ENCODE measurements at places on chromosomes 12 and 14.

DNA sequence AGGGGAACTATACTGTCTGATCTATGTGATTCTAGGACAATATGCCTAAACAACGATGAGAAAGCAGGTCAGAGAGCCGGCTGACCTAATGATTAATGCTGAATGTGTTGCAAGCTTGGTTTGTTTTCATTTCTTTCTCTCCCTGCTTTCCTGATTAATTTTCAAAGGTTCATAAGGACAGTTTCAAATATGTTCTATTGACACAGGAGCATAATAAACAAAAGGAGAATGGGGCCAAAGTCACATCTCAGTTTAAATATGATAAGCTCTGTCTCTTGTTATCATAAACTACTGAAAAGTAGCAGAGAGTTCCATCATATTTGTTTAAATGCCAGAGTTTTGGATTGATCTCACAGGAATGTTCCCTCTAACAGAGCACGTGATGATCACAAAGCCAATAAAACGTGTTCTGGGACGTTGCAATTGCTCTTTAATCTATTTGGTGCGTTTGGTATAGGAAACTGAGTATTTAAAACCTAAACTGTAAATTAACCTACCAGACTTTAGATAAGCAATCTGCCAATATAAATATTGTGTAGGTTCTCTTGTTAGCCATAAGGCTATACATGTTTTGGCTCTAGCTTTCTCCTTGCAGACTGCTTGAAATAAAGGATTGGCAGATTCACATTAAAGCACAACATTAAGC is 3.7 kb upstream of the HSD17B6 start:
- no peak for DNase-seq

GRCh38 chr14:105496831-105497591 is 6.0 kb downstream of the TEDC1 start:
- no peak for DNase-seq

DNA sequence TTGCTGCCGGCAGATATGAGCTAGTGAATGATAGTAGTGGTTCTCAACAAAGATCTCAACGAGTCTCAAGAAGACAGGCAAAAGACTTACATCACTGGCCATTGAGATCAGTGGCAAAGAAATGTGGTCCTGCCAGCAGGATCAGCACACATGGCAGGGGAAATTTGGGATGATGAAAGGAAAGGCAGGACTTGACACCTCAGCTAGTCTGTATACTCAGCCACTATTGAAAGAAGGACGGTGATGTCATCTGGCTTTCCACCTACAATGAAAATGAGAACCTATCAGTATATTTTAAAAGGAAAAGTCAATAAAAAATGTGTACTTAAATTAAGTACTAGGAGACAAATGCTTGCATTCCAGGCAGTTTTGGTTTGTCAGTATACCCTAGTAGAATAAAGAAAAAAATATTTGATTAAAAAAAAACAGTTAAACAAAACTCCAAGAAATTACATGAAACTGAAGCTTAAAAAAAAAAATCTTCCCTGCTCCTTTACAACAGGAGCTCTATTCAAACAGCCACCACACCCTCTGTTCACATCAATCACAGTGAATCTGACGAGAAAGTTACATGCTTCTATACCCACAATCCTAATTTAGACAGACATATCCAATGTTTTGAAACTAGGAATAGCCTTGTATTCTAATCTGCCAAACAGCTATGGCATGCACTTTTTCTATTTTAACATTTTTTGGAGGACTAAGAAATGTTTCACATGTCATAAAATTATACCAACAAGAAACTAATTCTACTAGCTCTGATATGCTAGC is 34.9 kb downstream of the RAD9B start:
- DNase-seq, result no peak

GRCh38 chr12:18799561-18799960 is 61.6 kb downstream of the CAPZA3 start:
- DNase-seq, result peak; percentile 27

DNA sequence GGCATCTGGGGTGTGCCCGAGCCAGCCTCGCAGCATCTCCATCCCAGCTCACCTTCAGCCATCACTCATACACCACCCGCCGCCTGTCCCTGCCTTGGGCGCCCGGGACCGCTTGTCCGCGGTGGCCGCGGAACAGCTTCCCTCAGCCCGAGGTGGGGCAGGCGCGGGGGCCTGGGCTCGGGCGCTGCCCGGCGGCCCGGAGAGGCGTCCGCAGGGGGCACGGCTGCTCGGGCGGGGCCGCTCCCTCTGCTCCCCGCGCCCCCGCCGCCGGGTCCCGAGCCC is 430 bp downstream of the SLC41A2 start:
- DNase-seq, result peak; percentile 22

DNA sequence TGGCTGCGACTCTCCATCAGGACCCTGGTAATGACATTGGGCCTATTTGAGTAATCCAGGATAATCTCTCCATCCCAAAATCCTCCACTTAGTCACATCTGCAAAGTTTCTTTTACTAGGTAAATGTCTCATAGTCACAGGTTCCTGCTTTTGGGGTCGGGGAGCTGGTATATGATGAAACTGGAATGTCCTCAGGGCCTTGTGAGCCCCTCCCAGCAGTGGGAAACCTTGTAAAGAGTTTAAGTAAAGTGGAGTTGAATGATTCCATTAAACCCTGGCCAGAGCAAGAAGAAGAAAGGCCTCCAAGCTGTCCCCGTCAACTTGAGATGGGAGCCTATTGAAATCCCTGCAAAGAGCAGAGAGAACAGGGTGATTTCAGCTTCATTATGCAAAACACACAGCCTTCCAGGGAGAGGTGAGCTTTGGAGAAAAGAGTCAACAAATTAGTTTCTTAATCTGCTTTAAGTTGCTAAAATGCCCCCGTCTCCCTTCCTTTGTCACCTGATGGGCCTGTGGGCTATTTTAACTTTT is 12.6 kb downstream of the WSCD2 start:
- DNase-seq, result no peak

DNA sequence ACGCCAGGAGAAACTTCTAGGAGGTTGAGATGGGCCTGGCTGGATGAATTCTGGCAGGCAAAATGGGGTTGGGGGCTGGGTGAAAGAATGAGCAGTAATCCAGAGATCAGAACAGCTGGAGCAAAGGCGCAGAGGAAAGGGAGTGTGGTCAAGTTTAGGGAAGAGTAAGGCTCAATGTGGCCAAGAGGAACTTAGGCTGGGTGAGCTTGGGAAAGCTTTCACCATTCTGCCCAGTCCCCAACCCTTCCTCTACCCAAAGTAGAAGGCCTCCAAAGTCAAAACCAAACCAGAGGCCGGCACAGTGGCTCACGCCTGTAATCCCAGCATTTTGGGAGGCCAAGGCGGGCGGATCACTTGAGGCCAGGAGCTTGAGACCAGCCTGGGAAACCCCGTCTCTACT is 10.2 kb upstream of the RABGGTA start:
- no peak for DNase-seq

DNA sequence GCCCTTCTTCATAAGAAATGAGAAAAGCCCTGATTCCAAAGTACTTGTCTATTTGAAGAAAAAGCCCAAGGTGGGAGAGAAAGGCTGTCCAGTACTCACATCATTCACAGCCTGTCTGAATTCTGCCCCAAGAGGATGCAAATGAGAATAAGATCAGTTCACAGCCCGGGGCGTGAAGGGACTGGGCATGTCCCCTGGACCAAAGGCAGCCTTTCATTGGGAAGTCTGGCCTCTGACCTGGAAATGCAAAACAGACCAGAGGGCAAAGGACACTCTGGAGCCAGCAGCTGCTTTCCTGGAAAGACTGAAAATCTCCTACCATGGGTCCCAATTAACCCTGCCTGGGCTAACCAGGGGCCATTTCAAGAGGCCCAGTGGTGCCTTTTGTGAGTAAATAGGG is 191.2 kb upstream of the PELI2 start:
- no peak for DNase-seq

GRCh38 chr14:96160076-96160912 is 44.3 kb upstream of the BDKRB2 start:
- DNase-seq, result no peak

GRCh38 chr14:35878272-35879150 is 52.4 kb downstream of the BRMS1L start:
- DNase-seq, result peak; percentile 75

GRCh38 chr12:128938886-128939285 is 85.6 kb downstream of the GLT1D1 start:
- no peak for DNase-seq

DNA sequence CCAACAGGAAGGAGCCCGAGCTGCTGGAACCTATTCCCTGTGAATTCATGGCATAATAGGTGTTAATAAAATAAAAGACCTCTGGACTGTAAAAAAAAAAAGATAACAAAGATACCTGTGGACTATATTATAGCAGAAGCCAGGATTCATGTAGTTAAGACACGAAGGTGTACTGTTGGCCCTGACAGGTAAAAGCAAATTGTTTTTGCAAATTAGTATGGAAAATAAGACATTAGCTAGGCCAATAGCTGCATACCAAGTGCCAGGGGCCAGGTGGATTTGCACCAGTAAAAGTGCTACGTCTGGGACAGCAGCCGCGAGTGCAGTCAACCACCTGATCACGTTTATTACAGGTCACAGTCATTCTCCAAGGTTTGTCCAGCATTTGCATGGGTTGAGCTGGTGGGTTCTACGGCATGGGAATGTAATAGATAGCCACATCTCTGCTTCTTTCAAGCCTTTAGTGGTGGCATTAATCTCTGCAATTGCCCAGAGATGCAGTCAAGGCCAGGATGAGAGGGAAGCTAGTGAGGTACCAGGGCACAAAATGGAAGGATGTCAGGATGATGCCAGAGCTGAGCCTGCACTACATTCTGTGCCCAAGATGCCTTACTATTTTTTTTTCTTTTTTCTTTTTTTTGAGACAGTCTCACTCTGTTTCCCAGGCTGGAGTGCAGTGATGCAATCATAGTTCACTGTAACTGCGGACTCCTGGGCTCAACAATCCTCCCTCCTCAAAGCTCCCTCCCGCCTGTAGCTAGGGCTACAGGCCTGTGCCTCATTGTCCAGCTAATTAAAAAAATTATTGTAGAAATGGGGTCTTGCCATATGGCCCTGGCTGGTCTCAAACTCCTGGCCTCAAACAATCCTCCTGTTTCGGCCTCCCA is 26.3 kb downstream of the TNFAIP2 start:
- no peak for DNase-seq

DNA sequence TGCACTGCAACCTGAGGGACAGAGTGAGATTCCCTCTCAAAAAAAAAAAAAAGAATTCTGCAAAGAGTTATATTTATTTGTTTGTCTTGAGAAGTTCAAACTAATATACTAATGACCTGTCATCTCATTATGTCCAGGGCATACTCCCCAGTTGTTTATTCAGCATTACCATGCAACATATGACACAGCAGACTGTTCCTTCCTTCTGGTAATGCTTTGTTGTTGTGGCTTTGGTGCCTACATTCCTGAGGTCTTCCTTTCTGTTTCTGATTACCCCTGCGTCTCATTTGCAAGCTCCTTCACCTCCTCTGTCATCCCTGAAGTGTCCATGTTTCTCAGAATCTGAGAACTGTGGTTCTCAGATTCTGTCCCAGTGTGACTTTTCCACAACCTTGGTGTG is 55.3 kb downstream of the DERA start:
- DNase-seq, result peak; percentile 12

DNA sequence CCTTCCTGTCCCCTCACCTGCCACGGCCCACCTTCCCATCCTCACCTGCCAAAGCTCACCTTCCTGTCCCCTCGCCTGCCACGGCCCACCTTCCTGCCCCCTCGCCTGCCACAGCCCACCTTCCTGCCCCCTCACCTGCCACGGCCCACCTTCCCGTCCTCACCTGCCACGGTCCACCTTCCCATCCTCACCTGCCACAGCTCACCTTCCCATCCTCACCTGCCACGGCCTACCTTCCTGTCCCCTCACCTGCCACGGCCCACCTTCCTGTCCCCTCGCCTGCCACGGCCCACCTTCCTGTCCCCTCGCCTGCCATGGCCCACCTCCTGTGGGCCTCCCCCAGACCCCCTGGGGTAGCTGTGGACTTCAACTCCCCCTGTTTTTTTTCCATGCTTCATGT is 48.8 kb upstream of the GPR68 start:
- no peak for DNase-seq

DNA sequence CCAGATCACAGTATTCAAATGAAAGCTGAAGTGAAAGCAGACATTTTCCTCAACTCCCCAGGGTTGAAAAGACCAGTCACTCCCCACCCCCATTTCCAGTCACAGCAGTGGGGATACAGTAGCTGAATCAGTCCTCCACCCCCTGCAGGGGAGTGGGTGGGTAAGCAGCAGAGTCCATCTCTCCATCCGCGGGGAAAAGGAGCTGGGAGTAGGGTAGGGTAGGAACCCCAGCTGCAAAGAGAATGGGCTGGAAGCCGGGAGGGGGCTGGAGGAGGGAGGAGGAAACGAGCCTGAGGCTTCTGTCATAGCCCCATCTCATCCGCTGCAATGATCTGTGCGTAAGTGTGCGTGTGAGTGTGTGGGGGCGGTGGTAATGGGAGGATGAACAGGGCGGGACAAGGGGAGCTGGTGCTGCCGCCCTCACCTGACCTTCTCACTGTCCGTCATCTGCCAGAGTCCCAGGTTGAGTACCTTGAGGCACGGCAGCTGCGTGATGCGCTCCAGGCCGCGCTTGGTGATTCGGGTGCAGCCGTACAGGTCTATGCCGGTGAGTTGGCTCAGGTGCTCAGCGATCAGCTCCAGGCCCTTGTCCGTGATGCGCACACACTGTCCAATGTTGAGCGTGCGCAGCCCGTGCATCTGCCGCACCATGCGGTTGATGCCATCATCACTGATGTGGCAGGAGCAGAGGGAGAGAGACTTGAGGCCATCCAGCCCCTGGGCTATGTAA is 1.8 kb downstream of the FBXL14 start:
- DNase-seq, result peak; percentile 50

DNA sequence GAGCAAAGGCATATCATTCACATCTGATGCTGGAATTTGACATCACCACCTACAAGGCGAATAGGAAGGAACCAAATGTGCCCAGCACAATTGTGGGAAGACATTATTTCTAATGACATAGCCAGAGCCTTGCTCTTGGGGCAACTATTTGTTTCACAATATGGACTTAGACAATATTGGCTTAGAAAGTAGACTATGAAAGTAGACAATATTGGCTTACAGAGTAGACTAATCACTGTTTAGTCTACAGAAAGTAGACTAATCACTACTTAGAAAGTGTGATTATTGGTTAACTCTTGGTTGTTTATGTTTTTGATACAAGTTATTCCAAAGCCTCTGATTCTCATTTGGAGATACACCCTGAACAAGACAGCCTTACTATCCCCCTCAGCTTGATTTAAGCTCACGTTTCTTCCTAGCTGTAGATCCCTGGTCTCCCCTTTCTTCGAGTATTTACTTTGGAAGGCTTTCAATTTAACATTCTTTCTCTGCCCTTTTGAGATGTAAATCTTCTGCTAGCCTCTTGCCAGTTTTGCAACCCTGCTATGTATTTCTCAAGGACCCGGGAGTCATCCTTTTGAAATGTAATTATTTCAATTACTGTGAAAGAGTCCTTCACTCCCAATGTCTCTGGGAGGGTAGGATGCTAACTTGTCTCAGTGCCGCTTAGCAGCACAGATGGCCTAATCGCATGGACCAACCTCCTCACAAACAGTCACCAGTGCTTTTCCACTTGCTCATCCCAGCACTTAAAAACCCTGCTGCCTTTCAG is 843.2 kb downstream of the GALC start:
- no peak for DNase-seq

- peak; percentile 62 for DNase-seq
These were observed 59.1 kb downstream of the ISCA2 start for GRCh38 chr14:74552623-74553022.
